ENCODE measurements at places on chromosomes 1 and 21. TPM values are rescaled to one million over a fixed set of nuclear protein-coding genes. Genes with fewer than 3 reads are reported as not detected.

GRCh38 chr21:35091496-35091895 lies 42.4 kb upstream of the RUNX1 start:
- ATAC-seq: no peak

OR10J1 gene
- total RNA-seq: not detected

IL24 gene
- not detected for total RNA-seq

DNA sequence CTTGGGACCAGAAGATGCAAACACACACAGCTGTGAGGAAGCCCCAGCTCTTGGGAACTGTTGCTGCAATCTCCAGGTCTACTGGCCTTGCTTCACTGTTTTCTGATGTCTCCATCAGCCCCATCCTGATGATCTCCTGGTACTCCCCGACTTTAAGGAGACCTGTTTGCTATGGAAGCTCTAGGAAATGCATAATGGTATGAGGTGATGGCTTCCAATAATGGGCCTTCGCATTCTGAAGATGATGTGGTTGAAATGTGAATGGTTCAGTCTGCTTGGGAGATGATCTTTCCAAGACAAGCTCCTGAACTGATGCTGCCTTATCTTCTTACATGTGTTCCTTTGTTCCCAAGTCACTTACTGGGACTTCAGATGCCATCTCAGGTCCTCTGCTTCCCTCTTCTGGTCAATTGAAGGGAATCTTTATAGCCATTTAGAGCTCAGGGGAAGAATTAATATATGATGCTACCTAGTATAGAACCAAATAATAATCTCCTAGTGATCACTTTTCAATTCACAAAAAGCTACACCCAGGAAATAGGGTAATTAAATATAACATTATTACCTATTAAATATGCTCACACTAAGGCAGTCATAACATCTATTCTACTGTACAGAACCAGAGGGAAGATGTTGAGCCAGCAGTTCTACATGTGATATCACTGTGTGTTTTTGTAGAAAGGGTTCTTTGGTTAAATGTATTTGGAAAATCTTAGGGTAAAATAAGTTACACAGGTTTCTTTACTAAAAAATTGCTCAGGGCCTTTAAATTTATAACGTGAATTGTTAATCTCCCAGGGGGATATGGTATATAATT lies 73.9 kb upstream of the VTCN1 start:
- ATAC-seq: no peak

- no peak for ATAC-seq
These were observed 796 bp upstream of the TDRKH start for GRCh38 chr1:151790940-151791651.

DNA sequence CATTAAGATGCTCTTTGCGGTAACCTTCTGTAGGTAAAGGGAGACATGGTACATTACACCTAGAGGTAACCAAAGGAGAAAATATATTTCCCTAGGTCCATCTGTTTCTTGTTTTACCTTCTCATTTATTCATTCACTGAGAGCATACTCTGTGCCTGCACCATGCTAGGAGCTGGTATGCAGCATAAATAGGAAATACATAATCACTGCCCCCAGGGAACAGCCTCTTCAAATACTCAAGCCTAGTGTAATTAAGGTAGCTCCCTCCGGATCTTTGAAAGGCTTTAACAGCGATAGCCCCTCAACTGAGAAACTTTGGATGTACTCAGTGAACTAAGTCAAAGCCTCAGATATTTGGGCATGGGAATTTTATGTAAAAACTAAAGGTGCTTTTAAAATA lies 123.6 kb downstream of the GABPA start:
- no peak for ATAC-seq

Measured in gastroesophageal sphincter (tissue), 4 donors.